ENCODE measurements at places on chromosomes 1 and 21. TPM values are rescaled to one million over a fixed set of nuclear protein-coding genes. Genes with fewer than 3 reads are reported as not detected.

The TAGLN2 gene
- total RNA-seq = 103 TPM

DNA sequence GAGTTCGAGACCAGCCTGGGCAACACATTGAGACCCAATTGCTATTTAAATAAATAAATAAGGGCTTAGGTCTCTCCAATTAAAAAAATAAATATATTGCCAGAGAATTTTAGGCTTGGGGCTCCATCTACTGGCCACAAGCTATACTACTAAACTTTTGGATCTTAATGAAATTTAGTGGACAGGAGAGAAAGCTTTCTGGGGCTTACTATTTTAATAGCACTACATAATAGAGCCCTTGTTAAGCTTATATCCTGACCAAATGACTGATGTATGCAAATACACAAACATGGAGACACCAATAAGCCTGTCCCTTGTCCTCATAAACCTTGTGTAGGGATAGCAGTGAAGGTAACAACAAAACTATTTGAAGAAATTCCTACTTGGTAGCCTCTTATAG, 18.4 kb downstream of the CCT3 start:
- no peak for DNase-seq

The DYRK3 gene
- 11.3 TPM for total RNA-seq

DNA sequence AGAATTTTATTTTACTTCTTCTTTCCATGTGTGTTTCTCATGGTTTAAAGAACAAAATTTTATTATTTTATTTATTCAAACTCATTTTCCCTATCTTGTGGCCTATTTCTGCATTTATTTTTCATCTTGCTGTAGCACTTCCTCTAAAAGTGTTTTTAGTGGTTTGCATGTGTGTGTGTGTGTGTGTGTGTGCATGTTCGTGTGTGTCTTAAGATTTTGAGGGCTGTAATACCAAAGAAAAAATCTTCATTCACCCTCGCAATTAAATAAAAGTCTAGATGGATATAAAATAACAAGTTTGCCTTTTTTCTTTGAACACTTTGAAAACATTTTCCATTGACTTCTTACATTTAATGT, 24.6 kb upstream of the FCRL3 start:
- no peak for DNase-seq

- DNase-seq = no peak
These were observed 98.7 kb downstream of the NCAM2 start for GRCh38 chr21:21096956-21097355.

- no peak for DNase-seq
These were observed 244.7 kb upstream of the FGGY start for GRCh38 chr1:59052166-59052590.

GRCh38 chr1:9394010-9394409, 101.3 kb downstream of the SPSB1 start:
- no peak for DNase-seq

DNA sequence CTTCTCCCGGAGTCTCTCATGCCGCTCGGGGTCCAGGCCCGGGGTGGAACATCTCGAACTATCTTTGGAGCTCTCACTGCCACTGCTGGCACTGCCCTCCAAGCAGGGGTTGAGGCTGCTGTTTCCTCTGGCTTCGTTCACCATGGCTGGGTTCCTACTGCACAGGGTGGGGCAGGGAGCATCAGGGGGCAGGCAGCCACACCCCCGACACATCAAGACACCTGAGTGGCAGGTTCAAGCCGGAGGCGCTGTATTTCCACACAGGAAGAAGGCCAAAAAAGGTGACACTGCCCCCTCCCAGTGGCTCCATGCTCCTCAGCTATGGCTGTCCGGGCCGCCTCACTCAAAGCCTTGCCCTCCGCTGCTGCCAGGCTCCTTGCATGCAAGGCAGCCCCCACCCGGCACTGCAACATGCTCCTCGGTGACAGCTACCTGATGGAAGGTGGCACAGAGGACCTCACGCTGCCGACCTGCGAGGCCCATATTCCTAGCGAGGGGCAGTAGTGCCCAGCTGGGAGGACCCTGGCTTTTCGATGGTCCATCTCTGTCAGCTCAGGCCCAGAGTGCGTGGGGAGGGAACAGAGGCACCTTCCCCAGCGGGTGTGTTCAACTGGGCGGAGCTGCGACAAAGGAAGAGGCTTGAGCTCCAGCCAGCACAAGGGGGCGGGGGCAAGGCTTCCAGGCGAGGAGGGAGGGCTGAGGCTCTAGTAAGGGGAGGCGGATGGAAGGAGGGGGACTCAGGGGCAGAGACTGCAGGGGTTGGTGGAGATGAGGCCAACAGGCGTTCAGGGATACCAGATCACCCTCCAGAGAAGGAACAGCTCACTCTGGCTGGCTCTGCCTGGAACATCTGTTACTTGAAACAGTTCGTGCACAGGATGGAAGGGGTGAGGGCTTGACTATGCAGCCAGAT, 2.5 kb downstream of the MTHFR start:
- peak; percentile 97 for DNase-seq

- peak; percentile 78 for DNase-seq
These were observed 34.0 kb upstream of the BCAR3 start for GRCh38 chr1:93715529-93716126.

DNA sequence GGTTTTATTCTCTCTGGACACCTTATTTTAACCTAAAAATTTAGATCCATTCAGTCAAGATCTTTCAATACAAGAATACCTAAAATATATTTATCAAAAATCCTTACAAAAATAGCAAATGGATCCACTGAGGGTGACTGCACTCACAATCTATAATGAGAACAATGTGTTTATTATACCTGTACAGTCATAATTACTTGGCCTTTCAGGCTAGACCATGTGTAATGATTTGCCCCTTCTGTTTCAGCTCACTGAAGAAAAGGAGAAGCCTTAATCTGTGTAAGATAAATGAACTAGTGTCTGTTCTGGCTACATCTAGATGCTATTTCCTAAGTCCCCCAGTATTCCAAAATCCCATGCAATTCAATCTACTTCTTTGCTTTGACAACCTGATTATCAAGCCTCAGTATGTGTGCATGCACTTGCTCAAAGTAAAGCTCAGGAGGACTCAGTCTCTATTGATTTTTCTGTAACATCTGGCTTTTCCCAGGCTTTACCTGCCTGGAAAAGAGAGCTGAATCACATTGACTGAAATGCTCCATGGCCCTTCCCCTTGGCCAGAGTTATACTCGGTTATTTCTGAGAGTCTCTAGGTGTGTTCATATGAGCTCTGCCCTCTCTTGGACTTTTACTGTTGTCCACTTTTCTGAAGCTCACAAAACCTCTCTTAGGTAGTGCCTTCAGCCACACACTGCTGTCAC, 27.6 kb downstream of the CRP start:
- no peak for DNase-seq

The RGS1 gene
- total RNA-seq = 2.6 TPM

The NUAK2 gene
- 0.75 TPM for total RNA-seq

DNA sequence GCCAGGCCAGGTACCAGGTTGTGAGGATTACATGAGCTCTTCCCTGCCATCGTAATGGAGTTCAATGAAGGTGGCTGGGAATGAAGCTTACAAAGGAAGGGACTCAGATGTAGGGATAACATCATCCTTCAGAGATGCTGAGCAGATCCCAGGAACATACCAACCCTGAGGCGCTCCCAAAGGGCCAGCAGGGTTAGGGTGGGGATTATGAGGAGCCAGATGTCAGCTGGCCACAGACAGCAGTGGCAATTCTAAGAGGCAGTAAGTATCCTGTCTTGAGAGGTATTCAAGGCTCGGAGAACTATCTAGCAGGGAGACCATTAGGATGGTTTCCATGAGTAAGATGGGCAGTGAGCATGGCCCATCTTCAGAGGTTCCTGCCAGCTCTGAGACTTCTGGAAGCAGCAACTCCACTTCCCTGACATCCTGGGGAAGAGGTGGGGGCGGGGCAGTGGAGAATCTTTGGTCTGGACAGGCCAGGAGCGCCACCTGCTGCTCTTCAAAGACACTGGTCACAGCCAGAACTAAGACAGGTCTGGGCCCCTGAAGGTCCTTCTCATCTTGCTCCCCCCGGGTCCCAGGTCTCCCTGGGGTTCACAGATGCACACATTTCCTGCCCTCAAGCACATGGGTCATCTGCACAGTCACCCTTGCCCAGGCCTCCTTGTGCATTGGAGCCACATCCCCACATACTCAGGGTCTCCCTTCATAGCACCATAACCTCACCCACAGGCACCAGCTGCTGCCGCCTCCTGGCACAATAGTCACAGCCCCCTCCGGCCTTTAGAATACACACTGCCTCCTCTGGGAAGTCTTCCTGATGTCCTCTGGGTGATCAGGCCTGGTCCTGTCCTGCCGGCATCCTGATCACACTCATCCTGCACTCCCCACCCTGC, 2.7 kb upstream of the SDC3 start:
- peak; percentile 91 for DNase-seq

The FAM76A gene
- total RNA-seq = 11.5 TPM

DNA sequence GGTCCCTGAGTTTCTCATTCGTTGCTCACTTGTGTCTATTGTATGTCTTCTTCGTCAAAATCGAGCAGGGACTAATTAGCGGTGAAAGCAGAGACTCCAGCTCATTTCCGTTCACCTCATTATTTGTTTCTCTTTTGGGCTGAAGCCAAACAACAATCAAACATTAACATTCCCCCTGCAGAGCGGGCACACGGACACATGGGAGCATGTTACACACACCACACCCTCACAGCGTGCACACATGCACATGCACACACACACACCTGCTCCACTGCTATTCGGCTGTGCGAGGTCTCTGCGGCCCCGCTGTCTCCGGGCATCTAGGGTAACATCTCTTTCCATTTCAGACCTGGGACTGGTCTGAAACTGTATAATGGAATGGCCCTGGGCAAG, 58.5 kb upstream of the LRRC8D start:
- no peak for DNase-seq

GRCh38 chr1:213464786-213465460, 413.9 kb downstream of the RPS6KC1 start:
- no peak for DNase-seq

The HEATR1 gene
- 12.6 TPM for total RNA-seq

The PIP5K1A gene
- total RNA-seq = 40.6 TPM

DNA sequence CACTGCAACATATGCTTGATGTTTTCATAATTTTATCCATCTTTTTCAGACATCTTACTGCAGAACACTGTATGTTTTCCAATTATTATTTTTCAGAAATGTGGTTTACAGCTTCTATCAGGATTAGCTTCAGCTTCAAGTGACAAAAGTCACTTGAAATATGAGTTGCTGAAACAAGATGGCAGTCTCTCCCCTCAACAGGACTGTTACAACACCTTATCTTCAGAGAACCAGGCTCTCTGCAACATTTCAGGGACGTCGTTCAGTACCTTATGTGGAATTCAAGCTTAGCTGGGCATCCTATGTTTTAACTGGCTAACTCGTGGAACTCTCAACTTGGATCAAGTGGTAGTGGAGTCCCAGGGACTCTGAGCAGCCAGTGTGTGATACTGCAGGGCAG, 2.0 kb upstream of the UBE2G2 start:
- DNase-seq = no peak

DNA sequence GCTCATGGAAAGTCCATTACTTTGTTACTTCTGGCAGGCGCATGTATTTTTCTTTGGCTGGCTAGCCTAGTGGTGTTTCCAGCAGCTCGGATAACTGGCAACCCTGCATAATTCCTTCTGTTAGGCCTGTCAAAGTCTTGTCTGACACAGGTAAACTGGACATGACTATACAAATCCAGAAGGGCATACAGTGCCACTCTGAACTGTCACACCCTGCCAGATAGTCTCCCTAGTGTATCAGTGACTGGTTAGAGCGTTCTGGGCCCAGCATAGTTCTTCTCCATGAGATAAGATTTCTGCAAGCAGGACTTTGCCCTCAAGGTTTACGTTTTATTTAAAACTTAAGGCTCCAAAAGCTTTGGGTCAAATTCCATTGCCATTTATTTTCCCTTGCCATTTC, 177.7 kb upstream of the GORAB start:
- no peak for DNase-seq

- no peak for DNase-seq
These were observed 107.5 kb upstream of the HOOK1 start for GRCh38 chr1:59707178-59707791.

The G0S2 gene
- 246 TPM for total RNA-seq

The BACE2 gene
- total RNA-seq = 20.0 TPM

- no peak for DNase-seq
These were observed 111.6 kb downstream of the ITSN1 start for GRCh38 chr21:33753886-33754285.

GRCh38 chr1:60589916-60590315, 492.4 kb upstream of the NFIA start:
- DNase-seq = no peak

The TRIM67 gene
- 0.24 TPM for total RNA-seq

The B3GALT5 gene
- total RNA-seq = 0.65 TPM

The HMCN1 gene
- 7.3 TPM for total RNA-seq

The KDF1 gene
- not detected for total RNA-seq

- DNase-seq = no peak
These were observed 37.4 kb downstream of the CFAP74 start for GRCh38 chr1:1966071-1966740.

The SAMD11 gene
- total RNA-seq = 10.2 TPM

DNA sequence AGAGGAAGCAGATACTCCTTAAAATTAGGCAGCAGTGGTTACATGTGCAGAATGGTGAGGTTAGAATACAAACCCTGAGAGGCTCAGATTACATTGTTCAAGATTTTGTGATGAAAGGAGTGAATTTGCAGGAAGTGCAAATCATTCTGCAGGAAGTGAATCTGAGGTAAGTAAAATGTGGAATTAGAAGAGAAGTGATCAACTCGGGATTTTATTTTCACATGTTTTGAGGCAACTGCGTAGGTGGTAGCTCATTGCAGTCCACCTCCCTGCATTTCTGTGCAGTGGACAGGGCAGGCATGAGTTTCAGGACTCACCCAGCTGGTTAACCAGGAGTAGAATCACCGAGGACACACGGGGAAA, 2.1 kb upstream of the PLA2G2C start:
- no peak for DNase-seq

The OR2L5 gene
- not detected for total RNA-seq

The TAF5L gene
- 12.5 TPM for total RNA-seq

The SPATA6 gene
- total RNA-seq = 8.3 TPM

GRCh38 chr21:43916691-43917514, 51.9 kb downstream of the AGPAT3 start:
- DNase-seq = peak; percentile 73

The PERM1 gene
- total RNA-seq = 50.1 TPM
